ENCODE measurements at places on chromosomes 7 and 10. TPM values are rescaled to one million over a fixed set of nuclear protein-coding genes. Genes with fewer than 3 reads are reported as not detected.
A peak's percentile ranks its signal among the peaks of the same experiment; 100 is the strongest.

- peak; percentile 59 for DNase-seq
Measured at GRCh38 chr7:55534262-55534915, 37.9 kb downstream of the VOPP1 start.

DNA sequence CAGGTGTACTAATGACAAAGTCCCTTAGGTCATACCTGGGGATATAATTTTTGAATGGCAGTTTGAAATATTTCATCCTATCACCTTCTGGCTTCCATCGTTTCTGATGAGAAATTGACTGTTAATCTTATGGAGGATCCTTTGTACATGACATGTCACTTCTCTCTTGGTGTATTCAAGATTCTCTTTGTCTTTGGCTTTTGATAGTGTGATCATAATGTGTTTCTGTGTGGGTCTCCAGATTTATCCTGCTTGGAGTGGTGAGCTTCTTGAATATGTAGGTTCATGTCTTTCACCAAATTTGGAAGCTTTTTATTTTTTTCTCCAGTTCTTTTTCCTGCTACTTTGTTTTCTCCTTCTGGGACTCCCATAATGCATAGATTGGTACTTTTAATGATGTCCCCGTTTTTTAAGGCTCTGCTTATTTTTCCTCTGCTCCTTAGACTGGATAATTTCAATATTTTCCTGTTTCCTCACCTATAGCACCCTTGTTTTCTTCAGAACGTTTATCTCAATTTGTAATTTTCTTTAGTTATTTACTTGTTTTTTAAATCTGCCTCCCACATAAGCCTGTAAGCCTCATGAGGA, 4.4 kb downstream of the RBM33 start:
- DNase-seq: no peak

- no peak for DNase-seq
Measured at GRCh38 chr7:30956704-30957103, 7.0 kb upstream of the GHRHR start.

Gene OR6V1
- total RNA-seq: not detected

DNA sequence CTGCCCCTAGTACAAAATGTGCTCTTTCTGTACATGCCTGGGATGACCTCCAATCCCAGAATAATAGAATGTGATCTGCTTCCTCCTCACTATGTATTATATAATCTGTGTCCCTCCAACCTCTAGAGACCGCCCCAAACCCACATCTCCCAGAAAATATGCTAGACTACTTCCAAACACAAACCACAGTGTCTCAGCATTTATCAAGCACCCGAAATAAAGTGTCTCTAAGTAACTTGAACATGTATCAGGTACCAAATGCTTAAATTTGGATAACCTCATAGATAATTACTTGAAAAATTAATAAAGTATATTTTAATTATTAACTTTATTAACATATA, 16.1 kb downstream of the LYZL1 start:
- no peak for DNase-seq

DNA sequence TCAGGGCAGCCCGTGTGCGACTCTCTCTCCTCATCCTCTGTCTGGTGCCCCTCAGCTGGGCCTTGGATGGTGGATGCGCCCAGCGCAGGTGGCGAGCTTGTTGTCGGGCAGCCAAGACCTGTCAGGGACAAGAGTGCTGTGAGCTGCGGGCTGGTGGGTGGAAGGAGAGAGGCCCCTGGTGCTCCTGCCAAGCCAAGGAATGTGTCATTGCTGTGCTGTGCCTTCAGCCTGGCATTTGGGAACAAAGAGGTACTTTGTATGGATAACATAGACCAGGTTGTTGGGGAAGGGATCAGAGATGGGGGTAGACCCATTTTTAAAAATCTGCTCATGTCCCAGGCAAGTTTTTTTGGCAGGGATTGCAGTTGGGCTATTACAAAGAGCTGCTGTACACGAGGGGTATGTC, 120.9 kb downstream of the PKD1L1 start:
- DNase-seq: no peak

- no peak for DNase-seq
Measured at GRCh38 chr10:75159519-75159918, 48.1 kb downstream of the SAMD8 start.

GRCh38 chr7:28960071-28960840, 2.1 kb upstream of the TRIL start:
- DNase-seq: no peak

Gene CCDC136
- 5.2 TPM for total RNA-seq

DNA sequence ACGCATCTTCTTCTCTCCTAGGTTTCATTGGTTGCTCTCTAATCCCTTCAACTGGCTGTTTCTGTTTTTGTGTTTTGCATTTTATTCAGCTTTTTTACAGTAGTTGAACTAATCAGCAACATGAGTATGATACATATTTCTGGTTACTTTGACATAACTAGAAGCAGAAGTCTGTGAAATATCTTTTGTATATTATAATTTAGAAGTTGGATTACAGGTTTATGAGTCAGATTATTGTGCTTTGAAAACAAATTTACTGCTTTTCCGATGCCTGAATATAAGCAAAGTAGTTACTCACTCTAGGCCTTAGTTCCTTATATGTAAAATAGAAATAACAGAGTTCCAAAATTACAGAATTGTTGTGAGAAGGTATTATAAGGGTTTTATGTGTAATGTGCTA, 96.2 kb upstream of the MEOX2 start:
- DNase-seq: no peak

GRCh38 chr10:6061056-6061455, 1.1 kb downstream of the IL2RA start:
- no peak for DNase-seq

DNA sequence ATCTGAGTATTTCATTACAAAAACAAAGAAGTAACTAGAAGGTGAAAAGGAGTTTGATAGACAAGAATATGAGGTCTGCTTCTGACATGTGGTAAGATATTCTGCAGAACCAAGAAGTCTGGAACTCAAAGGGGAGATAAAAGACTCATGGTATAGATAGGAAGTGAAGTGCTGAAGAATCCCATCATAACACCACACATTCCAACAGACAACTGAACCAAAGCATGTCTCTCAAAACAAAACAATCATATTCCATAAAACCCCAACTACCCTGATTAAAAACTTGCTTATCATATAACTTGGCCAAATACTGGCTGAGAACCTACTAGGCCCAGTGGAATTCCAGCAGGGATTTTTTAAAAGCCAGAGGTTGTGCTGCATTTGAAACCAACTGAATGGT, 178.7 kb downstream of the JAZF1 start:
- no peak for DNase-seq

DNA sequence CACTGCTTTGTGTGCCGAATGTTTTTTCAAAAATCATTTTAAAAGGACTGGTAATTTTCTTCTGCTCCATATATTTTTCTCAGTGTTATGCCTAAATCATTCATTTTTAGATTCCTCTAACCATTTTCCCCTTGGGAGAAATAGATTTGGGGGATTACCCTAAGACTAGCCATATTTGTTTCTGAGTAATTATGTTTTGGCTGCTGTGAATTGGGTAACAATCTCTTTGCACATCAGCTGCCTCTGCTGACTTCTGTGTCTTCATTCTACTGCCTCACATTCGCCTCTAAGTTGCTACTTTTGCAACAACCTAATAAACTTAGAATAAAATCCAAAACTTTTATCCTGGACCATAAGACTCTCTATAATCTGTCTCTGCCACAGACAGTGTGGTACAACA, 18.5 kb upstream of the MRC1 start:
- DNase-seq: no peak

Gene GRID2IP
- total RNA-seq: not detected

DNA sequence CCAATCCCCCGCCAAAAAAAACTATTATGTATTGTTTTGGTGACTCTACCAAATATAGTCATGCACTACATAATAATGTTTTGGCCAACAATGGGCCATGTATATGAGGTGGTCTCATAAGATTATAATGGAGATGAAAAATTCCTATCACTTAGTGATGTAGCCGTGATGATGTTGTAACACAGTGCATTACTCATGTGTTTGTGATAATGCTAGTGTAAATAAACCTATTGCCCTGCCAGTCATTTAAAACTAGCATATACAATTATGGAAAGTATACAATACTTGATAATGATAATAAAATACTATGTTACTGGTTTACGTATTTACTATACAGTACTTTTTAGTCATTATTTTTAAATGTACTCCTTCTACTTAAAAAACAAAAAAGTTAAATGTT, 101.5 kb downstream of the SLC25A40 start:
- no peak for DNase-seq

- DNase-seq: no peak
Measured at GRCh38 chr7:134938141-134938540, 48.2 kb upstream of the AGBL3 start.

Gene SPDYE9
- not detected for total RNA-seq

GRCh38 chr10:93072713-93073538, 767 bp upstream of the CYP26A1 start:
- DNase-seq: no peak

- DNase-seq: no peak
Measured at GRCh38 chr7:123057911-123058310, 62.4 kb upstream of the TAS2R16 start.

DNA sequence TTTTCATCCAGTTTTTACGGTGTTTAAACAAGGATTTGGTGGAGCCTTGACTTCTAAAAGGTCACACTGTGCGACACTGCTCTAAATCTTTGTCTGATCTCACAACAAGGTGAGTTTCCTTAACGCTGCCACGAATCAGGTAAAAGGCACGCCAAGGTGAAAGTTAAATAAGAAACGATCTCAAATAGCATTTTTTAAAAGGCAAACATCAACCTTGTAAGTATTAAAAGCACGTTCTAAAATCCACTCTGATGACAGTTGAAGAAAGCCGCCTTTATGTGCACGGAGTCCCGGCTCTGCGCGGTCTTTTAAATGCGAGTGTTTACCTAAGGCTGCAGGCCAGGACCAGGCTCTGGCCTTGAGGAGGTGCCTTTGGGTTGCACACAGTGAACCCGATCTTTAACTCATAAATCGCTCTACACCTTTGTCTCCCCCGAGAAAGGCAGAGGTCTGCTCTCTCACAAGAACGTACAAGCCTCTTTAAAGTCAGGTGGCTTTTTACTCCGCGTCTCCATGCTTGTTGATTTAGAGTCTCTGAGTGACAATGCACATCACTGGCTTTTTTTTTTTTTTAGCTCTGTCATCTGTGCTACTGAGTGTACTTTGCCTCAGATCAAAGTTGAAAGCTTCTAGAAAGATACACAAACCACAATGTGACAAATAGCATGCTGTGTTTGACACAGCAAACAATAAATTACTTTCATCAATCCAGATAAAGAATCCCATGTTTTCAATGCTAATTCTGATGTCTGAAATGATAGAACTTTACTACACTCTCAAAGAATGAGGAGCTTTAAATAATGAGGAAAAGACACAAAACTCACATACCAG, 25.9 kb upstream of the RNF32 start:
- no peak for DNase-seq

Gene H2BK1
- 0.64 TPM for total RNA-seq

GRCh38 chr10:119817991-119818888, 54.4 kb downstream of the MCMBP start:
- no peak for DNase-seq

DNA sequence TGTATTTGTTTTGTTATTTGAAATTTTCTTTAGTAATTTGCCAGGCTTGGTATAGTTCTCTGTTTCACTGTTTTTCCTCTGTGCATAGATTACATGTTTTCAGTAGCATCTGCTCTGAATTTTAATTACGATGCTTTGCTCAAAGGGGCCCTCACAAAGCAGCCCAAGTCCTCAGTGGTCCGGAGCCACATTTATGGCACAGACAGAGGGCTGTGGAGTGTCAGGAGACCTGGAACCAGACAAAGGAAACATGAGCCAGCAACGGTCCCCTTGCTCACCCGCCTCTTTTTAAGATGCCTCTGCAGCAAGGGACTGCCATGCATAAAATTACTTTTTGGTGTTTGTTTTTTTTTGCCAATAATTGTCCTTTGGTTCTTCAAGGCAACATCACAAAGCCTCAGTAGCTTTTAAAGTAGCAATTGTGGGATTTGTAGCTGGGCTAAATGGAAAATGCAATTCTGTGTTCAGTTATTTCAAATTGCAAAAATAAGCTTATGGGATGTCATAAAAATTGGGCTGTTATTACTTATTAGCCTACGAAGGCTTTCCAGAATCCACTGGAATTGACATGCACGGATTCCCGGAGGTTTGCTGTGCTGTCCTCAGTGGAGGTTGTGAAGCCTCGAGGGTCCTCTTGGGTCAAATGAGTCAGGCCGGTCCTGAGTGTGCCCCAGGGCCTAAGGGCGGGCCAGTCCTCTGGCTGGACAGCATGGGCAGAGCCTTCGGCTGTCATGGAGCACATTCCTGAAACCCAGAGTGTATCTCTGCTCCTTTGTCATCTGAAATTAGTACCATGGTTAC, 422.8 kb downstream of the GLRX3 start:
- no peak for DNase-seq

Data from H4 (cell line).